ENCODE measurements at places on chromosomes 12 and 14. TPM values are rescaled to one million over a fixed set of nuclear protein-coding genes. Genes with fewer than 3 reads are reported as not detected.

Gene LMNTD1
- 0.82 TPM for total RNA-seq

Gene SLC35F4
- total RNA-seq = not detected

Gene FOXG1
- not detected for total RNA-seq

Gene YEATS4
- total RNA-seq = 9.8 TPM

Gene AQP2
- 0.09 TPM for total RNA-seq

Gene TAS2R8
- total RNA-seq = 0.26 TPM

Gene RDH11
- 20.8 TPM for total RNA-seq

Gene CYP27B1
- 0.44 TPM for total RNA-seq

Gene HRK
- total RNA-seq = 0.05 TPM

Gene RNASE3
- total RNA-seq = not detected

Gene NYNRIN
- total RNA-seq = 6.5 TPM

Gene CIROP
- not detected for total RNA-seq

Gene DIO3
- total RNA-seq = 0.37 TPM

Gene TAPBPL
- total RNA-seq = 11.8 TPM

Gene GALNT9
- total RNA-seq = 2.6 TPM

Gene KIF26A
- total RNA-seq = 7.6 TPM

Gene GNB3
- 2.3 TPM for total RNA-seq

Gene USP44
- total RNA-seq = 2.3 TPM

Gene FAM90A1
- 0.16 TPM for total RNA-seq

Gene SYNE2
- 96.3 TPM for total RNA-seq

Gene RNASE7
- not detected for total RNA-seq

Gene LMO3
- 7.6 TPM for total RNA-seq

Gene PPP4R4
- 0.29 TPM for total RNA-seq

Gene CCDC88C
- 3.5 TPM for total RNA-seq

Gene PPFIA2
- 0.35 TPM for total RNA-seq

Gene PIWIL1
- not detected for total RNA-seq

Gene CCDC184
- 1.2 TPM for total RNA-seq

Gene PLEKHD1
- total RNA-seq = 0.24 TPM

Gene C3AR1
- total RNA-seq = 10.4 TPM

Gene ARHGEF25
- 13.7 TPM for total RNA-seq

Gene SUOX
- 29.8 TPM for total RNA-seq

Gene CEBPE
- total RNA-seq = not detected

Gene GSKIP
- total RNA-seq = 11.2 TPM

Gene HOMEZ
- total RNA-seq = 8.3 TPM

Gene ENDOU
- total RNA-seq = 0.62 TPM

Gene GPR137C
- total RNA-seq = 0.74 TPM

Gene APOF
- not detected for total RNA-seq

Gene TSHR
- not detected for total RNA-seq

Gene TC2N
- 20.8 TPM for total RNA-seq

Gene ZNF268
- total RNA-seq = 12.4 TPM

Gene SYT1
- 1.5 TPM for total RNA-seq

Gene TOMM20L
- not detected for total RNA-seq

Gene TMEM179
- 0.24 TPM for total RNA-seq
